Left cardiac atrium (tissue), 4 donors: ENCODE measurements at places on chromosomes 2 and 18. TPM values are rescaled to one million over a fixed set of nuclear protein-coding genes. Genes with fewer than 3 reads are reported as not detected.

- no peak for DNase-seq
Measured at GRCh38 chr2:101388232-101388631, 929 bp upstream of the CREG2 start.

Gene TGFA
- total RNA-seq: 1.0 TPM

GRCh38 chr2:12091201-12091806 is 344.9 kb downstream of the LPIN1 start:
- no peak for DNase-seq

Gene IFT172
- total RNA-seq: 20.5 TPM
